MM.1S (cell line): ENCODE measurements at places on chromosomes 12 and 14.

DNA sequence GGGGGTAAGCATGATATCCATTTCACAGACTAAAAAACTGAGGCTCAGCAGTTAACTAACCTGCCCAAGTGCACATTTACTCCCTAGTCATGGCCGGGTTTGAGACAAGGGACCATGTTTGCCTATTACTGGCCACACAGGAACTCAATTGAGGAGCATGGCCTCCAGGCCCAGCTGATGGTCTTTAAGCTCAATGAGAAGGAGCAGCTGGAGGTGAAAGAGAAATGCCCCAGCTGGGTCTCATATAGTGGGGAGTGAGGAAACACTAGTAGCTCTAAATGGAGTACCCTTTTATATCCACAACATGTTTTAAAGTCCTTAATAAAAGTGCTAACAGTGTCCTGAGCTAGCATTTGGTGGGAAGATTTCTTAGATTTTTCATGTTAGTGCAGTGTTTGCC, 1.6 kb downstream of the TDP1 start:
- H3K4me1 ChIP-seq: peaks cover 21% of the 10 kb centered on the region
- no peaks in the 10 kb centered on the region for H3K36me3 ChIP-seq
- H3K4me3 ChIP-seq: no peak overlapping the region
- H3K27me3 ChIP-seq: no peaks in the 10 kb centered on the region
- no peak for DNase-seq
- no peak overlapping the region for H3K27ac ChIP-seq

GRCh38 chr12:28925719-28926376, 223.2 kb upstream of the FAR2 start:
- H3K4me1 ChIP-seq: no peaks in the 10 kb centered on the region
- H3K4me3 ChIP-seq: no peak overlapping the region
- no peaks in the 10 kb centered on the region for H3K27me3 ChIP-seq
- H3K27ac ChIP-seq: no peak overlapping the region

DNA sequence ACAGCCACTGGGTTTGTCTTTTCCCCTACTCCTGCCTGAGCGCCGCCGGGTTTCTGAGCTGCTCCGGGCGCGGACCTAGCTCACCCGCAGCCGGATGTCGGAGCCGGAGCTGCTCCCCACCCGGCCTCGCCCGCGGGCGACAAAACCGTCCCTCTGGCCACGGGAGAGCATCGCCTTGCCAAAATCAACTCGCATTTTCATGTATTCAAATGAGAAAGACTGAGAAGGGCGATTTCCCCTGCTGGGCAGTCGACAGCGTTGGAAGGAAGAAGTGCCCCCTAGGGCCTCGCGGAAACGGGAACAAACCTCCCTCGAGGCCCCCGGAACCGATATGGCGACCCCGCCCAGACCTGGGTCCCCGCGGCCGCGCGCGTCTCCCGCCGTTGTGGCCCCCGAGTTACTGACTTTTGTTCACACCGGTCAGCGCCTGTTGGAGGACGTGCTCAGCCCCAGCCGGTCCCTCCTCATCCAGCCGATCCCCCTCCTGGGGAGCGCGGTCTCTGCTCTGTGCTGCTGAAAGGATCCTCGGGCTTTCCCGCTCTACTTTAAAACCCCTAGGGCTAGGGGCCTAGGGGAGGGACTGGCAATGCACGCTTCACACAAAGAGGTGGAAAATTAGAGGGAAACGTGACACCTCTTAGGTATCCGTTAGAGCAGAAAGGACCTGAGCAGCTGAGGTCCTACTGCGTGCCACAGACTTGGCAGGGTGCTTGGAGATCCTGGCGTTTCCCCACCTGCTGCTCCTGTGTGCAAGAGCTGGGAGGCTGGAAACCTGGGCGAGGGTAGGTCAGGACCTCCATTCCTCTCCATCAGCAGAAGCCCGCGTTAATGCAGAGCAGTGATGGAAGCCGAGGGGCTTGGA, 4.3 kb downstream of the TTC6 start:
- H3K27me3 ChIP-seq: no peaks in the 10 kb centered on the region
- H3K4me1 ChIP-seq: no peaks in the 10 kb centered on the region
- H3K36me3 ChIP-seq: no peaks in the 10 kb centered on the region
- H3K27ac ChIP-seq: no peak overlapping the region
- DNase-seq: no peak

DNA sequence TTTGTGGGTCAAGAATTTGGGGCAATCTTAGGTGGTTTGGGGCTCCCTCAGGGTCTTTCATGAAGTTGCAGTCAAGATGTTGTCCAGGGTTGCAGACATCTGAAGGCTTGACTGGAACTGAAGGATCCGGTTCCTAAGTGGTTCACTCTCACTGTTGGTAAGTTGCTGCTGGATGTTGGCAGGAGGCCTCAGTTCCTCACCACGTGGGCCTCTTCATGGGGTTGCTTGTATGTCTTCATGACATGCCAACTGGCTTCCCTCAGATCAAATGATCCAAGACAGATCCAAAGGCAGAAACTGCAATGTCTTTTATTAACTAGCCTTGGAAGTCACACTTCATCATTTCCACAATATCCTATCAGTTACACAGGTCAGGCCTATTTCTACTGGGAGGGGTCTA, 49.2 kb downstream of the ARF6 start:
- H3K4me3 ChIP-seq: no peak overlapping the region
- no peak overlapping the region for H3K27ac ChIP-seq
- no peaks in the 10 kb centered on the region for H3K27me3 ChIP-seq
- H3K4me1 ChIP-seq: 0 out of 2 replicates have a peak, but pooled peaks cover 13% of the 10 kb centered on the region
- DNase-seq: no peak
